CD4-positive, CD25-positive, alpha-beta regulatory T cell (primary cell): ENCODE measurements at places on chromosomes 2 and 18.

DNA sequence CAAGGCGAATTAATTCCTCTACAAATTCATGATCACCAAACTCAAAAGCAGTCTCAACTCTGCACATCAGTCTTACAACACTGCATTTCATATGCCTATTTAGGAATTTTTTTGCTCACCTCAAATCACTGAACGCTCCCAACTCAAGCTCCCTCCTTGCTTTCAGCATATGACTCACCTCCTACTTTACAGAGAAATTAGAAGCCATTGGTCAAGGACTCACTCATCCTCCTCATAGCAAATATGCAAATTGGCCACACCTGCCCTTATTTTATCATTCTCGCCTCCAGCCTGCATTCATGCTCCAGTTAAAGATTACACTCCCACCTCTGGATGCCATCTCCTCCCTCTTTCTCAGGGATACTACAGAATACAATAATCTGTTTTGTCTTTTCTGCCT is 148.8 kb downstream of the MBD2 start:
- H3K27ac ChIP-seq, result no peak overlapping the region
- DNase-seq, result no peak
- no peaks in the 10 kb centered on the region for H3K36me3 ChIP-seq
- H3K27me3 ChIP-seq, result no peaks in the 10 kb centered on the region
- H3K4me1 ChIP-seq, result no peaks in the 10 kb centered on the region

- H3K27me3 ChIP-seq, result no peaks in the 10 kb centered on the region
- H3K27ac ChIP-seq, result no peak overlapping the region
- no peaks in the 10 kb centered on the region for H3K36me3 ChIP-seq
- no peaks in the 10 kb centered on the region for H3K4me1 ChIP-seq
- DNase-seq, result no peak
These were observed 29.9 kb downstream of the EPB41L3 start for GRCh38 chr18:5513947-5514346.

- H3K4me1 ChIP-seq, result no peaks in the 10 kb centered on the region
- DNase-seq, result no peak
- no peaks in the 10 kb centered on the region for H3K27me3 ChIP-seq
These were observed 86.0 kb upstream of the ACVR2A start for GRCh38 chr2:147758821-147759220.

- H3K4me3 ChIP-seq, result no peak overlapping the region
- H3K27ac ChIP-seq, result no peak overlapping the region
- H3K4me1 ChIP-seq, result no peaks in the 10 kb centered on the region
- H3K27me3 ChIP-seq, result peaks cover 5% of the 10 kb centered on the region
These were observed 82.1 kb downstream of the EIF2AK3 start for GRCh38 chr2:88545118-88545517.

DNA sequence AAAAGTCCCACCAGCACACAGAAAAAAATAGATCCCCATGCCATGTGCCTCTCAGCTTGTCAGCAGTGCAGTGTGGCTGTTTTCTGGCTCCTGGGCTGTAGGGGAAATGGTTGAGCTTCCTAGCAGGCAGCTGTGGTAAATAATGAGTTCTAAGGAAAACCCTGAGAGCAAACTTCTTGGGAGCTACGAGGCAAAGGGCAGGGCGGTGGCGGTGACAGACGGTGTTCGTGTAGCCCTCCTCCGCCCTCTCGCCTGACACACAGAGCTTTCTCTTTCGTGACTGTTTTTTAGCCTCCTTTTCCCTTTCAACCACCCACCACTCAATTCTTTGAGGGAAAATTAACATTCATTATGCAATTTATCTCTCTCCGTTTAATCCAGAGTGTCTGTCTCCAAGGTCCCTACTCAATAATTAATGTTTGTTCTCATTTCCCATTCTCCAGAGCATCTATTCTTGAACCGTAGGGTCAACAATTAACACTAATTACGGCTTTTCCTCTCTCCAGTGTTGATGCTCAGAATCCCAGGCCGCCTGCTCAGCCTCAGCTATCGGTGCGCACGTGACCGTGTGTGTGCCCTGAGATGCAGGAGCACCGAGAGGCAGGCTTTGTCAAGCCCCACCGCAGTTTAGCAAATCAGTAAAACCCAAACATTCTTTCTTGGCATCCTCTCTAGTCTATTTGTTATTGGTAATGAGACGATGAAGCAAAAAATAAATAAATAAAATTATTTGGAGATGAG is 50.1 kb downstream of the KIAA2012 start:
- H3K27ac ChIP-seq, result no peak overlapping the region
- no peaks in the 10 kb centered on the region for H3K36me3 ChIP-seq
- no peaks in the 10 kb centered on the region for H3K4me1 ChIP-seq
- H3K27me3 ChIP-seq, result no peaks in the 10 kb centered on the region
- no peak for DNase-seq
- H3K4me3 ChIP-seq, result no peak overlapping the region

- H3K4me3 ChIP-seq, result no peak overlapping the region
- H3K4me1 ChIP-seq, result no peaks in the 10 kb centered on the region
- H3K27ac ChIP-seq, result no peak overlapping the region
- DNase-seq, result no peak
- no peaks in the 10 kb centered on the region for H3K27me3 ChIP-seq
These were observed 45.3 kb downstream of the POLE4 start for GRCh38 chr2:75003773-75004172.

GRCh38 chr2:32865399-32866068 is 81.2 kb upstream of the LTBP1 start:
- no peak overlapping the region for H3K4me3 ChIP-seq

DNA sequence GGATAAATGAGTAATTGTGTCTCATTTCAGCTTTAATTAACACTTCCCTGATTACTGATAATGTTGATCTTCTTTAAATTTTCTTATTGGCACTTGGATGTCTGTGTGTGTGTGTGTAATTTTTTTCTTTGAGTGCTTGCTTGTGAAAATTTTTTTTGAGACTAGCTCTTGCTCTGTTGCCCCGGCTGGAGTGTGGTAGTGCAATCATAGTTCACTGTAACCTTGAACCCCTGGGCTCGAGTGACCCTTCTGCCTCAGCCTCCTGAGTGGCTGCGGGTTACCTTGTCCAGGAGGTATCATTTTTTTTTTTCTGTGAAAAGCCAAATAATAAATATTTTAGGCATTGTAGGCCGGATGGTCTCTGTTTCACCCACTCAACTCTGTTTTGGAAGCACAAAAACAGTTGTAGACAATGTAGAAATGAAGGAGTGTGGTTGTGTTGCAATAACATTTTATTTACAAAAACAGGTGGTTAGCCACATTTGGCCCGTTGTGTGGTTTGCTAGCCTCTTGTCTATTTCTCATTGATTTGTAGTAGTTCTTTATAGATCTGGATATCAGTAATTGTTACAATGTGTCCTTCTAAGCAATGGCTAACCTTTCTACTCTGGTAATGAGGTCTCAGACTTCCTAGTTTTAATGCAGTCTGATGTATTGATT is 7.9 kb downstream of the IL1RL2 start:
- DNase-seq, result no peak
- H3K27me3 ChIP-seq, result no peaks in the 10 kb centered on the region
- H3K36me3 ChIP-seq, result no peaks in the 10 kb centered on the region
- H3K4me3 ChIP-seq, result no peak overlapping the region
- no peaks in the 10 kb centered on the region for H3K4me1 ChIP-seq

- no peaks in the 10 kb centered on the region for H3K4me1 ChIP-seq
- H3K4me3 ChIP-seq, result no peak overlapping the region
- DNase-seq, result no peak
- no peaks in the 10 kb centered on the region for H3K27me3 ChIP-seq
- peaks cover 13% of the 10 kb centered on the region for H3K36me3 ChIP-seq
These were observed 27.0 kb upstream of the NFATC1 start for GRCh38 chr18:79368681-79369080.

DNA sequence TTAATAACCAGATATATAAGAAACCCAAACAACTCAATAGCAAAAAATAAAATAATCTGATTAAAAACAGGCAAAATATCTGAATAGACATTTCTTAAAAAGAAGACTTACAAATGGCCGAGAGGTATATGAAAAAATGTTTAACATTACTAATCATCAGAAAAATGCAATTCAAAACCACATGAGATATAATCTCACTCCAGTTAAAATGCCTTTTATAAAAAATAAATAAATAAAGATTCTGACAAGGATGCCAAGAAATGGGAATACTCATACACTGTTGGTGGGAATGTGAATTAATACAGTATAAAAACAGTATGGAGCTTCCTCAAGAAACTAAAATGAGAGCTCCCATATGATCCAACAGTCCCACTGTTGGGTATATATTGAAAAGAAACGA is 33.9 kb upstream of the BMP10 start:
- peaks cover 27% of the 10 kb centered on the region for H3K4me1 ChIP-seq
- DNase-seq, result no peak
- H3K4me3 ChIP-seq, result no peak overlapping the region
- no peak overlapping the region for H3K27ac ChIP-seq
- no peaks in the 10 kb centered on the region for H3K27me3 ChIP-seq

DNA sequence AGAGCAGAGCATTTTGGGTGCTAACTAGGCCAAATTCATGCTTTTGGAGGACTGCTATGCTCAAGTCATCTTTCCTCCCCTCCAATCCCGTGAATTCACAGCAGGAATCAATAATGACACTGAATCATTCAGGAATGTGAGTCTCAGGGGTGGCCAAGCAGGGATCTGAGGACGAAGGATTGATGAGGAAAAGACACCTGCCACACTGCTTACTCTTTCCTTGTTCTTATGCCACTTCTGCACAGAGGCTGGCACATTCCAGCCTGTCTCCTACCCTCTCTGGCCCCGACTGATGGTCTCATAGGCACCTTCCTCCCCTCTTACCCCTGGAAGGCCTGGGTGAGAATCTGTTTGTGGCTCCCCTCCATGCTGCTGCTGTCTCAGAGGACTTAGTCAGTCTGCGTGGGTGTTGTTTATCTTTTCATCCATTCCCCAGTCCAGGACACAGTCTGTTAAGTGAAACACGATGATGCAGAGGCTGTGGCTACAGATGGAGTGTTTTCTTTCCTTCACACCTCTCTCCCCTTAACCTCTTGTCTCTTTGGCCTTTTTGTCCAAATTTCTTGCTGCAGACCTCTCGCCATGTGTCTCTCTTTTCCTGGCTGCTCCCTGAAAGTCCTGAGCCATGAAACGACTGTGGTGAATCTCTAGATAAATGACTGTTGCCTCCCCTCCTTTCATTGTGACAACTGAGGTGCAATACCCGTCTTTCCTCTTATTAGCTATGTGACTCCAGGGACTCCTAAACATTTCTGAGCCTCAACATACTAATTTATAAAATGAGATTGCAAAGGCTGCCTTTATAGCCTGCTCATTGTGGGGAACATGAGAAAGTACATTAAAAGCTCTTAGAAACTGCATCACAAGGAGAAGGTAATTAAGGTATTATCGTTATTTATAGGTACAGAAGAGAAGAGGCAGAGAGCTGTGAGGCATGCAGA is 86.9 kb downstream of the RDH14 start:
- H3K27me3 ChIP-seq, result peaks cover 4% of the 10 kb centered on the region
- no peak for DNase-seq
- no peaks in the 10 kb centered on the region for H3K36me3 ChIP-seq
- no peaks in the 10 kb centered on the region for H3K4me1 ChIP-seq
- no peak overlapping the region for H3K27ac ChIP-seq

GRCh38 chr2:30149976-30150375 is 3.2 kb downstream of the YPEL5 start:
- peak; percentile 23 for DNase-seq
- H3K36me3 ChIP-seq, result peaks cover 45% of the 10 kb centered on the region
- H3K27me3 ChIP-seq, result no peaks in the 10 kb centered on the region
- H3K27ac ChIP-seq, result no peak overlapping the region

- no peak for DNase-seq
- H3K4me3 ChIP-seq, result no peak overlapping the region
- H3K4me1 ChIP-seq, result no peaks in the 10 kb centered on the region
- H3K36me3 ChIP-seq, result no peaks in the 10 kb centered on the region
- no peak overlapping the region for H3K27ac ChIP-seq
- H3K27me3 ChIP-seq, result no peaks in the 10 kb centered on the region
These were observed 257.5 kb downstream of the SETBP1 start for GRCh38 chr18:44937960-44938719.

GRCh38 chr2:230864605-230865306 is at the start of gene ITM2C:
Gene ITM2C (plus strand): TSS chr2:230864942. CDS start chr2:230865026, 84 bp downstream.
- peak; percentile 80 for DNase-seq
- H3K4me3 ChIP-seq, result peak within 1 kb of the TSS; percentile 70
- peak within 1 kb of the TSS; percentile 57 for H3K27ac ChIP-seq
- H3K4me1 ChIP-seq, result peaks cover 46% of the 10 kb centered on the region
- no peaks in the 10 kb centered on the region for H3K27me3 ChIP-seq

GRCh38 chr2:177329064-177329463 is 63.5 kb upstream of the AGPS start:
- no peak overlapping the region for H3K4me3 ChIP-seq
- no peak overlapping the region for H3K27ac ChIP-seq
- no peaks in the 10 kb centered on the region for H3K36me3 ChIP-seq
- peaks cover 13% of the 10 kb centered on the region for H3K4me1 ChIP-seq
- no peak for DNase-seq

- H3K27ac ChIP-seq, result no peak overlapping the region
- peaks cover 36% of the 10 kb centered on the region for H3K4me1 ChIP-seq
- no peak for DNase-seq
- no peaks in the 10 kb centered on the region for H3K27me3 ChIP-seq
- H3K4me3 ChIP-seq, result peak overlapping the region; percentile 4
These were observed 119.6 kb downstream of the FAM210A start for GRCh38 chr18:13606604-13607254.

- no peak overlapping the region for H3K4me3 ChIP-seq
- H3K27ac ChIP-seq, result no peak overlapping the region
- no peaks in the 10 kb centered on the region for H3K27me3 ChIP-seq
- H3K36me3 ChIP-seq, result peaks cover 90% of the 10 kb centered on the region
These were observed 91.0 kb downstream of the MAPRE2 start for GRCh38 chr18:35132021-35132902.

- H3K36me3 ChIP-seq, result no peaks in the 10 kb centered on the region
- H3K27me3 ChIP-seq, result peaks cover 2% of the 10 kb centered on the region
- H3K4me1 ChIP-seq, result no peaks in the 10 kb centered on the region
- no peak overlapping the region for H3K27ac ChIP-seq
These were observed 17.1 kb upstream of the OSBPL6 start for GRCh38 chr2:178177066-178177679.

- H3K27me3 ChIP-seq, result no peaks in the 10 kb centered on the region
- DNase-seq, result no peak
- H3K27ac ChIP-seq, result no peak overlapping the region
- H3K36me3 ChIP-seq, result no peaks in the 10 kb centered on the region
These were observed 61.9 kb downstream of the GREB1L start for GRCh38 chr18:21303895-21304294.

DNA sequence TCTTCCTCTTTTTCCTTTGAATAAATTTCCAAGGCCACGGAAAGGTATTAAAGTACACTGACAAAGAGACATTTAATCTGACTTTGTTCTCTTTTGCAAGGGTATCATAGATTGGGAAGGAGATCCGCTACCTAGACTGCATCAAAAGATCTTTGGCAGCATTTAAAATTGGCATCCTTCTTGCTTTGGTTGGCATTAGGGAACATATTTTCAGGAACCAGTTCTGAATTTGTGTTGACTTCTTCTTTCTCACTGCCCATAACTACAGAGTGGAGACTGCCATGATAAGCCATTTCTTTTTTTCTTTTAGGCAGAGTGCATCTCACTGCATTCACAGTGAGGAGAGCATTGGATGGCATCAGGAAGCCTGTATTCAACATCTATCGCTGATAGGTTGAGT is 83.4 kb downstream of the DOCK10 start:
- peaks cover 41% of the 10 kb centered on the region for H3K4me1 ChIP-seq
- DNase-seq, result no peak
- H3K27ac ChIP-seq, result no peak overlapping the region
- no peaks in the 10 kb centered on the region for H3K36me3 ChIP-seq
- H3K4me3 ChIP-seq, result no peak overlapping the region

- H3K4me1 ChIP-seq, result no peaks in the 10 kb centered on the region
- DNase-seq, result no peak
- no peaks in the 10 kb centered on the region for H3K36me3 ChIP-seq
- H3K4me3 ChIP-seq, result no peak overlapping the region
- H3K27me3 ChIP-seq, result no peaks in the 10 kb centered on the region
These were observed 173.3 kb downstream of the DCDC2C start for GRCh38 chr2:3876685-3877084.
